ENCODE measurements at places on chromosomes 13 and 19. TPM values are rescaled to one million over a fixed set of nuclear protein-coding genes. Genes with fewer than 3 reads are reported as not detected.

Gene PIAS4
- 19.4 TPM for total RNA-seq

Gene ADGRE3
- 2.4 TPM for total RNA-seq

Gene ZNF714
- total RNA-seq: 11.7 TPM

Gene ZNF563
- total RNA-seq: 21.0 TPM

Gene NALCN
- 1.4 TPM for total RNA-seq

Gene CNN1
- total RNA-seq: 11.9 TPM

Gene PABPC3
- not detected for total RNA-seq

Gene IGFLR1
- 6.4 TPM for total RNA-seq

GRCh38 chr13:21137696-21138095 is 38.7 kb downstream of the SKA3 start:
- no peak for DNase-seq

- DNase-seq: no peak
These were observed 26.0 kb downstream of the VSTM2B start for GRCh38 chr19:29551774-29552173.

GRCh38 chr19:1019980-1020867 is 699 bp downstream of the TMEM259 start:
- DNase-seq: peak; percentile 91

DNA sequence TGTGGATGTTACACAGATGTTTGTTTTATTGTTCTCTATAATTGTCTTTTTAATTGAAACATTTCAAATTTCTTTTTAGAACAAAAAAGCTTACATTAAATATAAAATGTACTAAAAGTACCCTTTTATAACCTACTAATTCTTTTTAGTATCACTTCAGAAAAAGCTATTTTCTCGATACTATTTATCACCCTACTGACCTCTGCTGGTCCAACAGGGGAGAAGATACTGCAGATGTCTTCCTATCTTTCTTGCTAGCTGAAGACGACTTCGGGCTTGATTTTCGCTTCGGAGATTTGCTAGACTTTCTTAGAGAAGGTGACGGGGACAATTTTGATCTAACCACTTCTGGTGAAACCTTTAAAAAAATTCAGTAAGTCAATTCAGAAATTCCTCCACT is 42.4 kb downstream of the ZC3H13 start:
- no peak for DNase-seq

- DNase-seq: peak; percentile 1
These were observed 2748.8 kb upstream of the PCDH20 start for GRCh38 chr13:64164435-64164834.

DNA sequence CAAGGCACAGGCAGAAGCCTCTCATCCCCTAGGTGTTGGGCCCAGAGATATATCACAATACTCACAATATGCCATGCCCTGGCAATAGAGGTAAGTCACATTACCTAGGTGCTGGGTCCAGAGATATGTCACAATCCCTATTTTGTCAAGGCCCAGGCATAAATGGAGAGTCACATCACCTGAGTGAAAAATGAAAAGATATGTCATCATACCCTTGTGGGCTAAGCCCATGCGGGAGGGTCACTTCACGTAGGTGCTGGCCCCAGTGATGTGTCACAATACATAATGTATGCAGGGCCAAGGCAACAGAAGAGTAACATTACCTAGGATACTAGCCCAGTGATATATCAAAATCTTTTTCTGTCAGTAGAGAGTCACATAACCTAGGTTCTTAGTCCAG is 127.0 kb downstream of the ZNF675 start:
- DNase-seq: no peak

DNA sequence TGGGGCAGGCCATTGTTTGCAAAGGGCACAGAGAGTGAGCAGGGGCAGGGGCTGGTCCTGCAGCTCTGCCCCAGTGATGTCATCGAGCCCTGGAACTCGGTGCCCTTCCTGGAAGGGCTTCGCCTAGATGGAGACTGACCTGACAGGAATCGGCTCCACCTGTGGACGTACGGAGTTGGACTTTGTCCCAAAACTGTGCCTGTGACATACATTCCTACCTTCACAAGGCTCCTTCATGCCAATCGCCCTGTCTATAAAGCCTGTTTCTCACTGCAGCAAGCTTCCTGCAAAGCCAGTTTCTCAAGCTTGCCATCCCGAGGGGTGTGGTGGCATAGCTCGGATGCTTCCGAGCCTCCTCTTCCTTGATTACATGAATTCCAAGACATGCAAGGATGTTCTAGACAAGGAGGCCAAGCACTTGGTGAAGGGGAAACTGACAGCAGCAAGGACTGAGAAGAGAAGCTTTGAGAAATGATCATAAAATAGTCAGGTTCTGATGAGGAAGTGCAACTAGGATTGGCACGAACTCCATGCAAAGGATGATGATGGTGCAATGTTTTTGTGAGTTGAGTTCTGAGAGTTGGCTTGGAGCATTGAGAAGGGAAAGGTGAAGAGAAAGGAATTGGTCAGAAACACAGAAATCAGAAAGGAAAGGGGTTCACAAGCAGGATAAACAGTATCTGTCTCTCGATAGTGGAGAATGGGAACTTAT is 73.6 kb upstream of the STK24 start:
- DNase-seq: no peak

DNA sequence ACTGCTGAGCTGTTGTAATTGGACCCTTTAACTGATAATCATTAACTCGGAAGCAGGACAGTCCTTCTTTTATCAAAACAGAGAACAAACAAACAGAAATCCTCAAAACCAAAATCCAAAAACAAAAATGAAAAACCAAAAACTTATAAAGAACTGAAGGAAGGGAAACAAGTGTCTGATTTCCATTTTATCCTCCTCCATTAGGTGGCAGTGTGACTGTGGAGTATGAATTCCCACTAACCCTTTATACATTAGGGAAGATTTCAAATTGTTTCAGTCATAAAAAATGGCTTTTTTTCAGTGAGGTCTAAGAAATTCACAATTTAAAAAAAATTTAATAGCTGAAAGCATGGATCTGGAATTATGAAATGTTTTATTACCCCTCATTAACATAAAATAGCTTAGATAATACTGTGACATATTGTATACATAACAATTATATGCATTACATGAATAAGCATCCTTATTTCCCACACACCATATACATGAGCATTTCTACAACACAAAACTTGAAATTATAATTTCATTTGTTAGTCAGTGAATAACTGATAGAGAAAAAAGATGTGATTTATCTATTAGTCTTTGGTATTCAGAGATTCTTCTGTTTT is 1074.3 kb upstream of the PCDH9 start:
- no peak for DNase-seq

- peak; percentile 76 for DNase-seq
These were observed at the start of gene ZNF730 for GRCh38 chr19:23116802-23117571. Gene ZNF730 (plus strand): TSS chr19:23117025. CDS start chr19:23117174, 149 bp downstream.

DNA sequence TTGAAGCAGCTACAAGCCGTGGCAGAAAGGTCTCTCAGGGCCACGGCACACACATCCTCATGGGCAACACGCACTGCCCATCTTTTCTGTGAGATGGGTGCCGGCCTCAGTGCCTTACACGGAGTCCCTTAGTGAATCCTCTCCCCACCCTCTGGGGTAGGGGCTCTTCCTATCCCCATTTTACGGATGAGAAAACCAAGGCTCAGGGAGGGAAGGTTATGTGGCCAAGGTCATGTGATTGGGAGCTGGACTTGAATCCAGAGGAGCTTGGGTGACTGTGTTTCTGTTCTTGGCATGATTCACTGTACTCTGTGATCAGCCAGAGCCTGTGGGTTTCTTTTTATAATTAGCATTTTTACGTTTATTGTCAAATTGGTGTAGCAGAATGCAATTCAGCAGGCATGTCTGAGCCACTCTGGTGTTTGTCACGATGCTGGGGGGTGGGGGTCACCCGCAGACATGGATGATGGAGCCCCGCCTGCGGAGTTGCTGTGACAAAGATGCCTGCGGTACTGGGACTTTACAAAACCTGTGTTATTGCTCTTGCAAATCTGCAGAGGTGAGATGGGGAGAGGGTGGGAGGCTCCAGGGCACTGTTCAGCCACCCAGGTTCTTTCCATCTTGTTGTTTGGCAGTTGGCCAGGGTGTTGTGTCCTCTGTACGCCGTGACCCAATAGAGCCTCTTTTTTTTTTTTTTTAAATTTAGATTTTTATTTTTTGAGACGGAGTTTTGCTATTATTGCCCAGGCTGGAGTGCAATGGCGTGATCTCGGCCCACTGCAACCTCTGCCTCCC is 4.5 kb downstream of the SCN1B start:
- no peak for DNase-seq

DNA sequence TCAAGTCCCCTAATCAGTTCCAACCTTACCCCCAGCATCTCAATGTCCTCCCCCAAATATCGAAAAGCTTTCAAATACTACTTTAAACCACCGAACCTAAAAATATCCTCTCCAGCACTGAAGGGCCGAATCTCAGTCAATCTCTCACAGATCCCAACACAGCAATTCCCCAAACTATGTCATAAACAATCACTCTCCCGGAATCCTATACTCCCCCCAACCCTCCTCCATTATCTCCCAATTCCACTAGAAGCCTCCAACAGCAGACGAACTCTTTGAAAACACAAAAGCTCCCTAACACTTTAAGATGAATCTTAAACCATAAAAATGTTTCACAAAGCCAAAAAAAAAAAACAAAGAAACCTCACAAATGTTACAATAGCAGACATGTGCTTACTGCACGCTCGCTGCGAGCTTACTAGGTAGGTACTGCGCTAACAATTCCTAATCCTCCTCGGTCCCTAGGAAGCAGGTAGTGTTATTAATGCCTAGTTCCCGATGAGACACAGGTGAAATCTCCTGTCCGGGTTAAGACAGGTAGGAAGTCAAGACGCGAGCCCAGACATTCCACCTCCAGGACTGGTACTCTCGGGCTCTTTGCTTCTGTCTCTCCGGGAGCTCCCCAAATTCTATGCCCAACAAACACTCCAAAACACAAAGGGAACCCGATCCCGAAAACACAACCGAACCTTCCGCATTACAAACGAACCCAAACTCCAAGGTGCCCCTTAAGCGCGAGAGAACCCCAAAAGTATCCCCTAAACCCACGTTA is 14.2 kb downstream of the FBXO46 start:
- DNase-seq: no peak

DNA sequence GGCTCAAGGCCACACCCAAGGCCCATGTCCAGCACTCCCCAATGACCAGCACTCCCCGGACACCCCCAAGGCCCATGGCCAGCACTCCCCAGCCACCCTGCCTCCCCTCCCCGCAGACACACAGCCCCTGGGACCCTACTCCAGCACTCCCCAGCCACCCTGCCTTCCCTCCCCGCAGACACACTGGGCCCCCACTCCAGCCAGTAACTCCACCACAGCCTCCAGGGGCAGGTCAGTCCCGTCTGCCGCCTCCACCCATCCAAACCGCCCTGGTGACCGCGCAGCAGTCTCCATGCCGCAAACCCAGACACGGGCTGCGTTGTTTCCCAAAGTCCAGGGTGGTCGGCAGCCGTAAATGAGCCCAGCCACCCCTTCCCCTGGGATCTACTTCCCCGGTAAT is 70.7 kb downstream of the SPACA7 start:
- DNase-seq: no peak
